ENCODE measurements at places on chromosomes 4 and X.

DNA sequence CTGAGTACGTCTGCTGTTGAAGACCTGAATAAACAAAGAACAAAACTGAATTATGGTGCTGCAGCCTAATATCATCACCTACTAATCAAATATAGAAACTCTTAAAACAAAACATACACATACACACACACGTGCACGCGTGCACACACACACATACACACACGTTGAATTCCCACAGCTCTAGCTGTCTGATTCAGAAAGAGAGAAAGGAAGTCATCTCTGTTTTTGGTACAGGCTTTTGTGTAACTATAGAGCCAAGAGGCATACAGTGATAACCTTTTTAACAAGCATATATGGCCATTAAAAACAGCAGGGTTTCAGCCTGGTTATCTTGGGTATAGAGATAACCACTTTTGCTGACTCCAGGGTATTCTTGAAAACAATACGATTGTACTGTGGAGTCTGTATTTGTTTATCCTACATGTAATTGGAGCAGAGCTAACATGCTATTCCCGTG, 823.2 kb downstream of the CCSER1 start:
- no peak for DNase-seq

DNA sequence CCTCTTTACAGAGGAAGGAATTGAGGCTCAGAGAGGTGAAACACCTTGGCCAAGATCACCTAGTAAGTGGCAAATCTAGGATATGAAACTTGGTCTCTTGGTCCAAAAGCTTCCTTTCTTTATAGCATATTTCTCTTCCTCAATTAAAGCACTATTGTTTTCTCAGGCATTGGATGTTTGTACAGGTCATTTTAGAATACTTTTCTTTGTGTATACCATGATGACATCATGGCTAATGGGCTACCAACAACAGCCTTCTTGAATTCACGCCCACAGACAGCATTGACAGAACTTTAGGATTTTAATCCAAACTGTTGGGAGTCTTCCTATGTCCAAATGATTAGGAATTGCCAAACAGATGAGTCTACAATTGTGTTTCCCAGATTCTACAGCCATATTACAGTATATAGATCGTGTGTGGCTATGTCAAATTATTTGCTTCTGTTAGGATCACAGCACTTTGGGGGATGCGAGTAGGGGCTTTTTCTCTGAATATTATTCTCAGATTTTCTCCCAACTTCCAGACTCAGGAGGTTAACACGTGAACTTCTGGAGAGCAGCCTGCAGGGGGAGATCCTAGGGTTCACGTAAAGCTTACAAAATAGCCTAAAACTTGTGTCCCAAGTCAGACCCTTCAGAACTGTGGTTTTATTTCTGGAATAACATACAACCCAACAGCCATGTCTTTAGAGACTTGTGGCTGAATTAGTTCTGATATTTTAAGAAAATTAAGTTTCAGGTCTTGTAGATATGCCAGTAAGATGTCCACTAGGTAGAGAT, 191.8 kb downstream of the SHROOM3 start:
- DNase-seq: no peak

DNA sequence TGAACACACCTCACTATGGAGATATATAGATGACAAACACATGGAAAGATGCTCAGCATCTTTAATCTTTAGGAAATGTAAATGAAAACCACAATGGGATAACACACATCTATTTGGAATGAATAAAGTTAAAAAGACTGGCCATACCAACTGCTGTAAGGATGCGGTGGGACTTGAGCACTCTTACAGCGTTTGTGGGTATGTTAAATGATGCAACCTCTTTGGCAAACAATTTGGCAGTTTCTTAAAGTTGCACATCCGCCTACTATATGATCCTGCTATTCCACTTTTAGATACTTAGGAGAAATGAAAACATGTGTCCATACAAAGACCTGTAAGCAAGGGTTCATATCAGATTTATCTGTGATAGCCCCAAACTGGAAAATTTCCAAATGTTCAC, 50.7 kb downstream of the MRPL1 start:
- no peak for DNase-seq

DNA sequence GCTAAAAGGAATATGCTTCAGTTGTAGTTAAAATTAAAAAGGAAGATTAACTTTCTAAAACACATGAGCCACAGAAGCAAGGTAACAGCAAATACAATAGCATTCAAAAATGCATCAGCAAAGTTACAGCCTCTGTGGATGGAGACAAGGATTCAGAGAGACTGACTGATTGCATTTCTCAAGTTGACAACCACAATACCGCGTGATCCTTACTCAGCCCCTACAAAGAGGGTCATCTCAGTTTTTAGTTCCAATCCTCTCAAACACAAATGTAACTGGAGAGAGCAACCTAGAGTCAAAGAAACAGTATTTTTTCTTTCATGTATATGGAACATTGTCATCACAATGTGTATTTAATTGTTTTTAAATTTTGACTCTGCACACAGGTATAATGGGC, 14.2 kb upstream of the C1QTNF7 start:
- DNase-seq: no peak

- DNase-seq: no peak
Observed at GRCh38 chr4:104859601-104860237, 287.0 kb upstream of the TET2 start.

GRCh38 chr4:53088152-53088551, 226.0 kb downstream of the RASL11B start:
- DNase-seq: no peak

DNA sequence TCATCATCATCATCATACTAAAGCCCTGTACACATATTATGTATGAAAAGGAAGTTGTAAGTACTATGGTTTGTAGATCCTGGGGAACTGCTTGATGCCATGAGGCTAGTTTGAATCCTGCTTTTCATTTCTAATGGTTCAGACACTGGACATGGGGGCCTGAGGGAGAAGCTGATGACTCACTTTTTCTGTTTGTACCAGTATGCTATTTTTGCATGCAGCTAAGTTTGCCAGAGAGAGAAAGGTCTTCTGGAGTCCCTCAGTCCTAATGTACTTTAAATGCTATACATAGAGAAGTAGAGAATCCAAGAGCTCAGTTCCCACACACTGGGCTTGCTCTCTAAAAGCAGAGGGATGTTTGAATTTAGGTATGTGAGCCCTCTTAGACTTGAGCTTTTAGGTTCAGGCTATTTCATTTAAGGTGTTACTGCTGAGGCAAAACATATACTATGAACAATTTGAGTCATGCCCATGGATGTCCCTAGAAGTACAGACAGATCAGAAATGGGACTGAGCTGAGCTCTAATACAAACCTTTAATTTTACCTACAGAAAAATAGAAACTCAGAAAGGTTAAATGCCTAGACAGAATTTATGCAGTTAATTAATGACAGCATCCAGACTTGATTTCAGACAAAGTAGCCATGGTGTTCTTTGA, 17.6 kb upstream of the HS3ST1 start:
- no peak for DNase-seq

DNA sequence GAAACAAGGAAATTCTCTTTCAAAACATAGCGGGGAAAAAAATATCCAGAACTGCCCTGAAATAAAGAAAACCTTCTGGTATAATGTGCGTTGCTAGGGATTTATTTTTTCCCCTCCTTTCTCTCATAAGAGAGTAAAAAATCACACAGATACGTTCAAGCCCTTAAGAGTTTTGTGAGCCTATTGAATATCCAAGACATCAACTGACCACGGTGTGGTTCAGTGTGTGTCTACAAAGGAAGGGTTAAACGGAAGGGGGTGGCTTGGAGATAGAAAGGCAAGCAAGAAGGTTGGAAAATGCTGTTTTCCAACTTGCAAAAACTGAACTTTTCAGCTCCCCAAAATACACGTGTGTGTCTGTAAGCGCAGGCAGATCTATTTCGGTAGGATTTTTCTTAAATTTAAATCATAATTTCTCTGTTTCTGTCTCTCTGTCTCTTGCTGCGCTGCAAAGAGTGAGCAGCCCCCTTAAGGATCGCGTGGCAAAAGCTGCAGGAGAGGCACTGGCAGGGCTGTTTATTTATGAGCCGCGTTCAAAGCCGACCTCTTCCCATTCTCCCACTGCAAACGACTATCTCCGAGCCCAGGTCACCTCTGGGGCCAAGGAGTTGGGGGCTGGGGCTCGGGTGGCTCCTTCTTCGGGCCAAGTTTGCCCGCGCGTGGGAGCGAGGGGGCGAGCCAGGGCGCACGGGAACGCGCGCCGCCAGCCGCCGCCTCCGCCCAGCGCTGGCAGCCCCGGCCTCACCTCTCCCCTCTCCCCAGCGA, 492 bp upstream of the SLIT2 start:
- no peak for DNase-seq

GRCh38 chrX:109858602-109859341, 125.7 kb upstream of the ACSL4 start:
- DNase-seq: no peak

GRCh38 chr4:36900446-36900987, 344.0 kb upstream of the NWD2 start:
- DNase-seq: no peak
